Ovary (tissue), 10 donors: ENCODE measurements at places on chromosomes 6 and 20.
A peak's percentile ranks its signal among the peaks of the same experiment; 100 is the strongest.

GRCh38 chr20:24470746-24471582 lies 1.5 kb downstream of the SYNDIG1 start:
- no peaks in the 10 kb centered on the region for H3K27me3 ChIP-seq
- peaks cover 5% of the 10 kb centered on the region for H3K4me1 ChIP-seq
- H3K27ac ChIP-seq = no peak overlapping the region
- no peak for DNase-seq
- no peaks in the 10 kb centered on the region for H3K36me3 ChIP-seq
- H3K4me3 ChIP-seq = peak overlapping the region; percentile 39

GRCh38 chr6:42227173-42227850 lies 9.7 kb upstream of the MRPS10 start:
- no peak overlapping the region for H3K27ac ChIP-seq

DNA sequence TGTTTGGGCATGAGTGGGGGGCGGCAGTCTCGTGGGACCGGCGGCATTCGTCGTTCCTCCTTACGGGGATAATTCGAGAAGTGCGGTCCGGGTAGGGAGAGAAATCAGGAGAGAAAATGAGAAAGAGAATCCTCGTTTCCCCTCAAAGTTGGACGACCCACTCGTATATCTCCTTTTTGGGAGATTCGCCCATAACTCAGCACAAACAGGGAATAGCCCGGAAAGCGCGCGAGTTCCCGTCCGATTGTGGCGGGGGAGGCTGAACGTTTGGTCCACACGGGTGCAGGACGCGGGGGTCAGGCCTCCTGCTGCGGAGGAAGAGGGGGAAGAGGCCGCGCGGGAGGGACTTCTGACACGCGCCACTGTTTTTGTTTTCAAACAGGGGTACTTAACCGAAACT lies 42.4 kb downstream of the POPDC3 start:
- peak; percentile 19 for DNase-seq
- H3K27me3 ChIP-seq = no peaks in the 10 kb centered on the region
- no peak overlapping the region for H3K27ac ChIP-seq
- H3K4me3 ChIP-seq = peak overlapping the region; percentile 95
- no peaks in the 10 kb centered on the region for H3K4me1 ChIP-seq

GRCh38 chr20:45843506-45843905 lies 9.9 kb downstream of the SNX21 start:
- DNase-seq = no peak
- peaks cover 6% of the 10 kb centered on the region for H3K4me1 ChIP-seq
- no peaks in the 10 kb centered on the region for H3K27me3 ChIP-seq
- no peak overlapping the region for H3K27ac ChIP-seq
- H3K4me3 ChIP-seq = no peak overlapping the region
- H3K36me3 ChIP-seq = no peaks in the 10 kb centered on the region

DNA sequence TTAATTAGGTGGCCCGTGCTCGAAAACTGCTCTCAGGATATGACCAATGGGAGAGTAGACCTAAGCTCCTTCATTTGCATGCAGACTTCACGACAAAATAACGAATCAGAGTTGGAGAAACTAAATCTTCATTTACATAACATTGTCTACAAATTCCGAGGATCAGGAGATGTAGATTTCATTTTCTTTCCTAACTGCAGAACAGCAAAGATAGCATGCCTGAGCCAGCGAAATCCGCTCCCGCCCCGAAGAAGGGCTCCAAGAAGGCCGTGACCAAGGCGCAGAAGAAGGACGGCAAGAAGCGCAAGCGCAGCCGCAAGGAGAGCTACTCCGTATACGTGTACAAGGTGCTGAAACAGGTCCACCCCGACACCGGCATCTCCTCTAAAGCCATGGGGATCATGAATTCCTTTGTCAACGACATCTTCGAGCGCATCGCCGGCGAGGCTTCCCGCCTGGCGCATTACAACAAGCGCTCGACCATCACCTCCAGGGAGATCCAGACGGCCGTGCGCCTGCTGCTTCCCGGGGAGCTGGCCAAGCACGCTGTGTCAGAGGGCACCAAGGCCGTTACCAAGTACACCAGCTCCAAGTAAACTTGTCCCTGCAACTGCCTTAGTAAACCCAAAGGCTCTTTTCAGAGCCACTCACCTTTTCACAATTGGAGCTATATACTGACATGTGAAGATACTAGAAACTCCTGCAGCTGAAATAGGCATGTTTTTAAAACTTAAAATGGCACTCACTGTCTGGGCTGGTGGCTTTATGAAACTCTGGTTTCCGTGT lies 96.5 kb downstream of the HFE start:
- no peaks in the 10 kb centered on the region for H3K27me3 ChIP-seq
- H3K36me3 ChIP-seq = no peaks in the 10 kb centered on the region
- H3K4me3 ChIP-seq = peak overlapping the region; percentile 46
- DNase-seq = peak; percentile 75

- H3K27ac ChIP-seq = no peak overlapping the region
- no peak overlapping the region for H3K4me3 ChIP-seq
- H3K4me1 ChIP-seq = no peaks in the 10 kb centered on the region
- no peak for DNase-seq
- H3K27me3 ChIP-seq = no peaks in the 10 kb centered on the region
- no peaks in the 10 kb centered on the region for H3K36me3 ChIP-seq
These were observed 37.7 kb downstream of the KCNK17 start for GRCh38 chr6:39276379-39276995.

- no peak for DNase-seq
- no peak overlapping the region for H3K27ac ChIP-seq
- H3K4me1 ChIP-seq = peaks cover 1% of the 10 kb centered on the region
- H3K36me3 ChIP-seq = no peaks in the 10 kb centered on the region
- no peaks in the 10 kb centered on the region for H3K27me3 ChIP-seq
- no peak overlapping the region for H3K4me3 ChIP-seq
These were observed 410.9 kb upstream of the JARID2 start for GRCh38 chr6:14834851-14835530.

DNA sequence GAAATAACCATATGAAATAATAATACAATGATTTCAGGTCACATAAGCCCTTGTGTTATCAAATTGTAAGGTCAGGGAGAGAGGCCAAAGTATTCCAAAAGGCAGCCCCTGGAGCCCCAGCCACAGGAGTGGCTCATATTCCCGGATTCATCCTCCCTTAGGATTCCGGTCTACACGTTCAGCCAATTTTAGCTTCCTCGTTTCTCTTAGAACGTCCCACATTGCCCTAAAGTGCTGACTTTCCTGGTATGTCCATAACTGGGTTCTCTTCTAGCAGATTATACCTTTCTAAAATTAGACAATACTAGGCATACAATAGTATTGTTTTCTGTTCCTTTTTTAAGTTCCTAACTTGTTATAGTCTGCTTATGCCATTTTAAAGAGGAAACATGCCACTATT lies 192.7 kb upstream of the NOX3 start:
- no peak overlapping the region for H3K4me3 ChIP-seq
- H3K27ac ChIP-seq = no peak overlapping the region
- H3K36me3 ChIP-seq = no peaks in the 10 kb centered on the region
- no peaks in the 10 kb centered on the region for H3K4me1 ChIP-seq
- H3K27me3 ChIP-seq = no peaks in the 10 kb centered on the region
- DNase-seq = no peak

DNA sequence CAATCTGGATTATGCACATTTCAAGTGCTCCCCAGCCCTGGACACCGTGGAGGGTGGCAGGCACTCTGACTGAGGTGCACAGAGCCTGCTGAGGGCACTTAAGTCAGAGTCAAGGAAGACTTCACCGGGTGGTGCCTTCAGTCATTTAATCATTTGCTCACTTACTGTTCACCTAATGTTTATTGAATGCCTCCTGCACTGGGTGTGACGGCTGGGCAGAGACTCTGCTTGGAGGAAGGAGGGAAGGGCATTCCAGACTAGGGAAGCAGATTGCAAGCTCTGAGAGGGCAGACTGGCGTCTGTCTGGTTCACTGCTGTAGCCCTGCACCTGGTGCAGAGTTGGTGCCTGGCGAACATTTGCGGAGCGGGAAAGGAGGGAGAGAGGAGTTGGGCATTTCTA lies 54.2 kb upstream of the FAM83D start:
- H3K27ac ChIP-seq = no peak overlapping the region
- no peaks in the 10 kb centered on the region for H3K27me3 ChIP-seq
- H3K4me3 ChIP-seq = no peak overlapping the region
- no peak for DNase-seq

DNA sequence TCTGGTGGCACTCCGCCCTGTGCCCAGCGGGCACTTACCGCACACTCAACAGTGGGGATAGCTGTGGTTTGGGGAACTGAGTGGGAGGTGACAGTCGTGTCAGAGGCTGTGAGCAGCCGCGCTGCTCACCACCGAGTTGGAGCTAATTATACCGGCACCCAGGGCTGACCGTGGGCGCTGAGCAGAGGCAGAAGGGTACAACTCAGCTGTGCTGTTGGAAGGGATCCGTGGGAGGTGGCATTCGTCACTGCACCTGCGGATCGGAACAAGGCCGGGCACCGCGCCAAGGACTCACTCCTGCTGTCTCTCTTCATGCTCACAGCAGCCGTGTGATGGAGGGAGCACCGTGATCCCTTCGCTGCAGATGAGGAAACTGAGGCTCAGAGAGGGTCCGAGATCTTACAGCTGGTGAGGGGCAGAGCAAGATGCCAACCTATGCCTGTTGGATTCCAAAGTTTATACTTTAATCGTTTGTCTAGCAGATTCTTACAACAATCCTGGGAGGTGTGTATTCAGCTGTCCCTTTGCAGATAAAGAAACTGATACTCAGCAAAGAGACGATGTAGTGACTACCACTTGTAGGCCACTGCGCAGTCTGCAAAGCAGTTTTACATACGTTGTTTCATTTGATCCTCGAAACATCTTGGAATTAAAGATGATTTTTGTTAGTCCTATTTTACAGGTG lies 713 bp upstream of the ELMO2 start:
- peak; percentile 71 for DNase-seq
- no peaks in the 10 kb centered on the region for H3K36me3 ChIP-seq
- H3K27me3 ChIP-seq = no peaks in the 10 kb centered on the region
- H3K27ac ChIP-seq = no peak overlapping the region
- peak overlapping the region; percentile 96 for H3K4me3 ChIP-seq

- no peak overlapping the region for H3K4me3 ChIP-seq
- no peaks in the 10 kb centered on the region for H3K4me1 ChIP-seq
- no peaks in the 10 kb centered on the region for H3K36me3 ChIP-seq
- no peak overlapping the region for H3K27ac ChIP-seq
These were observed 69.0 kb upstream of the JARID2 start for GRCh38 chr6:15176816-15177370.

GRCh38 chr6:91149246-91149955 lies 562.5 kb upstream of the MAP3K7 start:
- no peak overlapping the region for H3K27ac ChIP-seq
- DNase-seq = no peak
- H3K36me3 ChIP-seq = no peaks in the 10 kb centered on the region
- peaks cover 2% of the 10 kb centered on the region for H3K4me1 ChIP-seq
- H3K27me3 ChIP-seq = no peaks in the 10 kb centered on the region

DNA sequence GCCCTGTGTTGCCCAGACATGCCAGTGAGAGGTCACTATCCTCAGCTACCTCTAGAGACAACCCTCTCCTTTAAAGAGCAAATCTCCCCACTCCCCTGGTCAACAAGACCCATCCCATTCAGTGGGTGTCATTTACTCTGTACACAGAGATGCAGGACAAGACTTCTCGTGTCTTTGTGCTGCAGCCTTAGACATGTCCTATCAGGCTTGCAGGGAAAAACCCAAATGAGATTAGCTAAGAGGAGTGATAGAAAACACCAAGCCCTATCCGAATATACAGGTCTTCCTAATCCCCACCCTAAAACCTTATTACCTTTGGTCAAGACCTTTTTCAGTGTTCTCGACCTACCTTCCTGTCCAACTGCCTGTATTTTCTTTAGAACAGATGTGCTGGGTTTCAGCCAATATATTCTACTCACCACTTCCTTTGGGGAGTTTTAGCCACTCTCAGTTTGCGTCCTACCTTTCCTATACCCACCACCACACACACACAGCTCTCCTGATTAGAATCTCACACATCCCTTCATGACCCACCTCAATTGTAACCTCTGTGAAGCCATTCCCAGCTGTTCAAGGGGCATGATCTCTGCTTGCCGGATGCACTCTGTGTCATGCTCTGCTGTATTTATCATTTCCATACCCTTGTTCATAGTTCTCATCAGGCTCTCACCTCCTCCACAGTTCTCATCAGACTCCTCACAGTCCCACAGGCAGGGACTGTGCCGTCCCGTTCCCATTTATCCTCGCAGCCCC lies 39.7 kb downstream of the TRAM2 start:
- no peak for DNase-seq
- H3K4me1 ChIP-seq = peaks cover 24% of the 10 kb centered on the region
- no peak overlapping the region for H3K27ac ChIP-seq
- H3K36me3 ChIP-seq = no peaks in the 10 kb centered on the region
- no peaks in the 10 kb centered on the region for H3K27me3 ChIP-seq
- no peak overlapping the region for H3K4me3 ChIP-seq

DNA sequence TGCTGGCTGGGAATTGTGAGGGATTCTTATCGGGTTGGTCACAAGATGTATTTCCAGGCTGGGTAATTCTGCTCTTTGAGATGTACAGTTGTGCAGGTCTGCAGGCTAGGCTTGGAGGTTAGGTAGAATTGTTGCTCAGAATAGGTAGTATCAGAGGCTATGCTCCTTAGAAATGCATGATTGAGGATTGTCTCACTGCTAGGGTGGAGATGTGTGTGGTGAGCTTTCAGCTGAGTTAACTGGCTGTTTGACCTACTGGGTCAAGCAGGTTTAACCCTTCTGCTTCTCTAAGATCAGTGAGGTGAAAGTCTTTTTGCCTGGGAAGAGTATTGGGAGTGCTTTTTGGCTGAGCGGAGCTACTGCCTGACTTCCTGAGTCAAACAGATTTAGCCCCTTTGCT lies 701.1 kb downstream of the UTRN start:
- H3K4me1 ChIP-seq = no peaks in the 10 kb centered on the region
- no peaks in the 10 kb centered on the region for H3K27me3 ChIP-seq
- no peak for DNase-seq
- no peak overlapping the region for H3K27ac ChIP-seq
- no peak overlapping the region for H3K4me3 ChIP-seq

DNA sequence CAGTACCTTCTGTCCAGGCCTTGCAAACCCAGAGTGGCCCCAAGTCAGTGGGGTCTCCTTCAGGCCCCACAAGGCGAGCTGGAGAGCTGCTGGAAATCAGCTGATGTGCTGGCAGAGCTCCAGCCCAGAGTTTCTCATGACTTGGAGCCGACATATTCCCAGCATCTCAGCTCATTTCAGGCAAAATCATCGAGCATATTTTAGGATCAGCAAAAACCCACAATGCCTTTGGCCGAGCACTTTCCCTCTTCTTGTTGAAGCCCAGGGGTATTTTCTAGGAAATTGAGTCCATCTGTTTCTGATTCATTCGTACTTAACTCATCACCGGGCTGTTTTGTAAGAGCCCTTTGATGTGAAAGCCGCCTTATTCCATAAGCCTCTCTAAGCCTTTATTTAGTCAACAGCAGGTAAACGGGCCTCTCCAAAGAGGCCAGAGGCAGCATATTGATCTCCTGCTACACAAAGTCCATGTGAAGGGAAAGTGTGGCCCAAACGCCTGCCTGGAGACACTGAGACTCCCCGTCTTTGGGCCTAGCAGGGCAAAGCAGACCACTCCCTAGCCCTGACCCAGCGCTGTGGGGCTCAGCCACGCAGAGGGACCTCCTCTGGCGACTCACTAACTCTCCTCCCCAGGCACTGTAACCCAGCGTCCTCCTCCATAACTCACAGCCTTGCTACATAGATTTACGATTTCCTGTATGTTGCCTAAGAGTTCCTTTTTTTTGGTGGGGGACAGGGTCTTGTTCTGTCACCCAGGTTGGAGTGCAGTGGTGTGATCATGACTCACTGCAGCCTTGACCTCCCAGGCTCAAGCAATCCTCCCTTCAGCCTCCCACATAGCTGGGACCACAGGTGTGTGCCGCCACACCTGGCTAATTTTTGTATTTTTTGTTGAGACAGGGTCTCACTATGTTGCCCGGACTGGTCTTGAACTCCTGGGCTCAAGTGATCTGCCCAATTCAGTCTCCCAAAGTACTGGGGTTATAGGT lies 12.1 kb upstream of the C20orf203 start:
- H3K27ac ChIP-seq = no peak overlapping the region
- H3K4me3 ChIP-seq = no peak overlapping the region
- no peak for DNase-seq
- no peaks in the 10 kb centered on the region for H3K36me3 ChIP-seq
- H3K4me1 ChIP-seq = no peaks in the 10 kb centered on the region
